ENCODE measurements at places on chromosomes 1 and 21.

- no peak for DNase-seq
Measured at GRCh38 chr1:1058921-1059493, 15.1 kb downstream of the RNF223 start.

- DNase-seq, result no peak
Measured at GRCh38 chr1:198088360-198089071, 68.3 kb upstream of the NEK7 start.

- no peak for DNase-seq
Measured at GRCh38 chr1:117096951-117097408, 24.6 kb downstream of the TRIM45 start.

DNA sequence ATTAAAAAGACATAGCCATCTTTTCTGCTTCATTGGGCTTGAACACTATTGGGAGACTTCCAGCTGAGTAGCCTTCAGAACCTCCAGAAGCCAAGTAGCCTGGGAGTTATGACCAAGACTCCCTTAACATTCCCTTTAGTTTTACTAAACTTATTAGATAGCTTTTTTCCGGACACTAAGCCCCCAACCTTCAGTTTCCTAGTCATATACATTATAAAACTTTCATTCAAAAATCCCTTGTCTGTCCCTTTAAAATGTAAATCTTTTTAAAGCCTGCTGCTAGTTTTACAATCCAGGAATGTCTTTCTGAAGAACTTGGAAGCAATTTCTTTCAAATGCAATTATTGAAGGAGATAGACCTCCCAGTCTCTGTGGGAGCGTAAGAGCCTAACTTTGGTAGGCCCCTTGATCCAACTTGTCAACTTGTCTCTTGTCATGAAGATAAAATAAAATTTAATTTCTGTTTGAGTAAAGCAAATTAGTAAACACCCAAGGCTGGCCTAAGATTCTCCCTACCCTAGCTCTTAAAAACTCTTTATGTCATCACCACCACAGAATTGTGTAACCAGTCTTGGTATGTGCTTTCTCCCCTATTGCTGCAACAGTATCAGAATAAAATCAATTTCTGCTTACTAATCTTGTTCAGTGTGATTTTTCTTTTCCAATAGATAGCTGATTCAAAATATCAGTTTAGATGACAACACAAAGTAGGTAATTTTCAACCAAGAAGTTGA, 796.2 kb downstream of the PLA2G4A start:
- DNase-seq, result no peak

DNA sequence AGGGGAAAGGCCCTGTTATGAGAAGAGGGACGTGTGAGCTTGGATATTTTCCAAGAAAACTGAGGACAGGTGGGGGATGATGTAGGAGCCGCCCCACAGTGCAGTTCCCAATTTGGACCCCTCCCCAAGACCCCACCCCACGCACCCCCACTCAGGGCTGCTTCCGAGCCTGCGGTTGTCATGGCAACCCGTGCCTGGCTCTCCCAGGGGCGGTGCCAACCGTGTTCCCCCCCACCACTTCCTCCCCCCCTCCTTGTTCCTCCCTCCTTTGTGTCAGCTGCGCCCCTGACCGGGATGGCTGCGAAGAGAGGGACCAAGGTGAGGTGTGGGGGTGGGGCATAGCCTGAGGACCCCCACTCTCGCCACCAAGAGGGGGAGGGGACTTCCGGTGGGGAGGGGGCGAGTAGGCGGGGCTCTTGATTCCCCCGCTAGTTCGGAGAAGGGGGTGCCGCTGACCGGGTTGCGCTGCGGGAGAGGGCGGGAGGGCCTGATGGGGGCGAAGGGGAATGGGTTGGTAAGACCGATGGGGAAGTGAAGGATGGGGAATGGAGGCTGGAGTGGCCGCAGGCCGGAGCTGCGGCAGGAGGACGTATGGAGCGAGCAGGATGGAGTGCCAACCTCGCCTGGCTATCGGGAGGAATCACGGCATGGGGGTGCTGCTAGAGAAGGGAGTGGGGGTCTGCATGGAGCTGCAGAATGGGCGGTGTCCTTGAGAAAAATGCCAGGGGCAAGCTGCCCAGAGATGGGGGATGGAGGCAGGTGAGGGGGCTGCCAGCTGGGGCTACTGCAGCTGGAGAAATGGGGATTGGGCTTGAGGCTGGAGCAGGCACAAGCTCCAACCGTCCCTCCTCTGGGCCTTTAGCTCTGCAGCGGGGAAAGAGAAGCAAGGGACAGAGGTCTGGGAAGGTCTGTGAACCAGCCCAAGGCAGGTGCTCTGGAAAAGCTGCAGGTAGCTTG, 953 bp downstream of the TRIM46 start:
- no peak for DNase-seq

DNA sequence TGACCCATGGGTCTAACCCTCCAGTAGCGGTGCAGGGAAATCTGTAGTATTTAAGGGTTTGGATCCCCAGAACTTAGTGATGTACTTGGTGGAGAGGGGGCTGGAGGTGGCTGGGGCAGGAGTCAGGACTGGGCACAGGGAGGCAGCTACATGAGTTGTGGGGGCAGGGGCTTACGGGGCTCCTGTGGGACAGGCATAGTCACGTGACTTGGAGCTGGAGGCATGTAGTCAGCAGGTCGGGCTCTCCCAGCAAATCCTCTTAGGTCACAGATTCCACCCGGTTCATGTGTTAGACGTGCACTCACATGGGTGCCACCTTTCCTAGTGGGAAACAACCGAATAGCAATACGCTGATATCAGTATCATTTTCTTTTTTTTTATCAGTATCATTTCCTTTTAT, 112.1 kb downstream of the PCP4 start:
- no peak for DNase-seq

GRCh38 chr1:164308101-164308500, 250.9 kb upstream of the PBX1 start:
- no peak for DNase-seq

DNA sequence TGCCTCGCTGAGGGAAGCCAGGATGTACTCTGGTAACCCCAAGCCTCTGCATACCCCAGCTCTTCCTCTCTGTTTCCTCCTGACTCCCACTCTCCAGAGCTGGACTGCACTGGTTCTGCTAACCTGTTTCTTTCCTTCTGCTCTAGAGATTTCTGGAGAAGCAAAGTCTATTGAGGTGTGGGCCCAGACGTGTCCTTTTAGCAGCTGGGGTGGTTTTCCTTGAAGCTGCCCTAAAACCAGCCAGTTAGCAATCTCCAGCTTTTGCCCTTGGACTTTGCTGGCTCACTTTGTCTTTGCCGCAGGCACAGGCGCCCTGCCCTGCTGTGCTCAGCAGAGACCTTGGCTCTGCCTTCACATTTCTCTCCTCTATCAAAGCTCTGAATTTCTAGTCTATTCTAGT, 171.8 kb upstream of the IVNS1ABP start:
- no peak for DNase-seq

DNA sequence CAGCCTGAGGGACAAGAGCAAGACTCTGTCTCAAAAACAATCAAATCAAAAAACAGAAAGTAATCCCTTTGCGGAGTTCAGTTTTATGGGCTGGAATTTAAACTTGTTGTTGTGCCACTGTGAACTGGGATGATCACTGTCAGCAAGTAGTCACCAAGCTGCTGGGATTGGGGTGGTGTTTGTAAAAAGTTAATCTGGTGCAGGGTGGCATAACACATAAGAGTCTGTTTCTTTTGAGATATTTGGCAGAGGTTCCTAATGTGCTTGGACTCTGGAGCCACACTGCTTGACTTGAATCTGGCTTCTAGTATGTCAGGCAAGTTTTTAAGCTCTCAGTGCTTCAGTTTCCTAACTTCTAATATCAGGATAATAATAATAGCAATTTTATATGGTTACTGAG, 6.6 kb downstream of the CLIC4 start:
- no peak for DNase-seq

GRCh38 chr1:215878843-215879242, 311.7 kb downstream of the KCTD3 start:
- DNase-seq, result no peak

GRCh38 chr21:44986471-44987291, 46.9 kb downstream of the SLX9 start:
- DNase-seq, result no peak

DNA sequence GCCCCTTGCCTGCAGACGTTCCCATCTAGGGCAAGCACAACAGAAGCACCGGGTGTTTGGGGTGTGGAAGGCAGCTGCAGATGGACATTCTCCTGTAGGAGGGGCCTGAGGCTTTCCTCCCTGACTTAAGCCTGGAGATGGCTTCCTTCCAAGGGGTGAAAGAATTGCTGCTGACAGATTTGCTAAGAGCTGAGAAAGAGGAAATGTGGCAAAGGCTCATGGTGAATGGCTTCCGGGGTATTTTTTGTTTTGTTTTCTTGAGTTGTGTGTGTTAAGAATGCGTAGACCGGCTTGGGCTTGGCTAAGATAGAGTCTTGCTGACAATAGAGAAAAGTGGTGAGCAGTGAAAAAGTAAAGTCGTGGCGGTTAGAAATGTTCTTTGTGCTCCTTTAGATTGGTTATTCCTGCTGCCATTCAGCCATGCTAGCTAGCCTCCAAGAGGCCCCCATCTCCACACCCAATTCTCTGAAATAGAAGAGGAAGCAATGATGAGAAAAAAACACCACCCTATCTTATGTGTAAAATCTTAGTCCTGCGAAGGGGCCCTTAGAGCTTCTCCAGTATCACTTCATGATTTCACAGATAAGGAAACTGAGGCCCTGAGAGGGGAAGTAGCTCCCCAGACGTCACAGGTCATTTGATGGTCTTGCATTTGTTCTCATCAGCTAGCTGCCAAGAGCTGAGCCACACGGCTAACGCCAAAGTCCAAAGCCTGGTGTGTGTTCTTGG, 36.9 kb downstream of the EIF2D start:
- peak; percentile 51 for DNase-seq

- no peak for DNase-seq
Measured at GRCh38 chr1:21293537-21294265, 3.4 kb upstream of the ECE1 start.

DNA sequence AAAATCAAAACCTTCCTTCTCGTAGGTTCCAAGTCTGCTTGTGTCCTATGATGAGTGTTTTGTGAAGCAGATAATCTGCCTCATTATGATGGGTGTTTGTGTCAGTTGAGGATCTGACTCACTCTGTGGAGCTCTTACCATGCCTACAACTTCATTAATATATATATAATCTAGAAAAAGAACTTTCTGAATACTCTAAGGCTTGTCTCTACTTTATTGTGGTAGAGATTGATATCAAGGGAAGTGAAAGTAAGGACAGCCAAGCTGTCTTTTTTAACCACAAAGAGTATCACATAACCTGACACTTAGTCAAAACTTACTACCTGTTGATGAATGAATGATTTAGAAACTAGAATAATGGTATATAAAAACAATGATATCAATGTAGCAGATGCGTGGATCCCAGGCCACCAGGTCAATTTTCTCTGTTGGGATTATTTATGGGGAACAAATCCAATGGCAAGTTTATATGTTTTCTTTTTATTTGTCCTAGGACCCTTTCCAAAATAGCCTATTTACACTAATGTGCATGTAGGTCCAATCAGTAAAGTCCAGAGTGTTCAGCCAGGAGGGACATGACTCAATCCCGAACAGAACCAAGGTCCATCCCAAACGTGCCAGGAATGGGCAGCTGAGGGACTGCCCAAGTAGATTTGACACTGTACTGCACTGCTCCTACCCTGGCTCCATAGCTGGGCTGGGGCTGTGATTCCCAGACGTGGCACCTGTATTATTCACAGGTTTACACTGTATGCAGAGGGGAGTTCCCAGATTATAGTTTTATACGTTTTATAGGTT, 182.3 kb upstream of the GREM2 start:
- no peak for DNase-seq

GRCh38 chr1:219419860-219420259, 193.0 kb downstream of the ZC3H11B start:
- DNase-seq, result no peak

DNA sequence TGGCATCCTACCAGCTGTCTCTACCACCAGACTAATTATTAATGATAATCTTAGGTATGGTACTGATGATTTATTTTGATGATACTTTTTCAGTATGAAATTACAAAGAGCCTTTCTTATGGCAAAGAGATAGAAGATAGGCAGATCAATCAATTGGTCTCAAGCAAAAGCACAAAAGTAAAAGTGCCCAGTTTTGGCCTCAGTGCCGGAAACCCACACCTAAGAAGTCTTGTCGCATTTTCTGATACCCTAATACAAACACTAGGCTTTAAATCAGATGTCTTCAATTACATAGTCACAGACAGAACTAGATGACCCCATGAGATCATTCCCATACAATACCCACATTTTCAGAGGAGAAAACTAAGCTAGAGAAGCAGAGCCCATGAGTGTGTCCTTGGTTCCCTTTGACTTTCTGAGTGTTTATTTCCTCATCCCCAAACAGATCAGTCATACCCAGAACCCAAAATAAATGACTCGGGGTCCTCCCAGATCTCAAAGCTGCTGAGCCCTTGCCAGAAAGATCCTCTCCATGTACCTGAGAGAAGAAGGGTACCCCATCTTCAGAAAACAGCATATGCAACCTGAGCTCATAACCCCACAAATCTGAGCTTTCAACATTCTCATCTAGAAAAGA, 7.7 kb downstream of the ITPKB start:
- DNase-seq, result no peak

DNA sequence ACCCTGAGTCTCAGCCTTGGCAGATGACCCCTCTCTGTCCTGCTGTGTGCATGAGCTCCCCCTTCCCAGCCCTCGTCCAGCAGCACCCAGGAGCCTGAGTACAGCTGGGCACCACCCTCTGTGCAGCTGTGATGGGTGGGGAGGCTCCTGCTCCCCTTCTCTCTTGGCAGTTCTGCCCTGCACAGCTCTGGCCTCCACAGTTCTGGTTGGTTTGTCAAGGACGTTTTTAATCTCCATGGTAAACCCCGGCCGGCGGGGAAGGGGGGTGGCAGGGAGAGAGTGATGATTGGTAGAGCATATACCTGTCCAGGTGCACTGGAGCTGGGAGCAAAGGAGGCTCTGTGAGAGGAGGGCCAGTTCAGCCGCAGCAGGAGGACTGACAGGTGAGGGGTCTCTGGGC, at the start of gene CLCNKA:
Gene CLCNKA (plus strand): TSS at position 356 of the 400 bp plus-strand sequence. CDS start 584 bp downstream, outside the sequence.
- no peak for DNase-seq

DNA sequence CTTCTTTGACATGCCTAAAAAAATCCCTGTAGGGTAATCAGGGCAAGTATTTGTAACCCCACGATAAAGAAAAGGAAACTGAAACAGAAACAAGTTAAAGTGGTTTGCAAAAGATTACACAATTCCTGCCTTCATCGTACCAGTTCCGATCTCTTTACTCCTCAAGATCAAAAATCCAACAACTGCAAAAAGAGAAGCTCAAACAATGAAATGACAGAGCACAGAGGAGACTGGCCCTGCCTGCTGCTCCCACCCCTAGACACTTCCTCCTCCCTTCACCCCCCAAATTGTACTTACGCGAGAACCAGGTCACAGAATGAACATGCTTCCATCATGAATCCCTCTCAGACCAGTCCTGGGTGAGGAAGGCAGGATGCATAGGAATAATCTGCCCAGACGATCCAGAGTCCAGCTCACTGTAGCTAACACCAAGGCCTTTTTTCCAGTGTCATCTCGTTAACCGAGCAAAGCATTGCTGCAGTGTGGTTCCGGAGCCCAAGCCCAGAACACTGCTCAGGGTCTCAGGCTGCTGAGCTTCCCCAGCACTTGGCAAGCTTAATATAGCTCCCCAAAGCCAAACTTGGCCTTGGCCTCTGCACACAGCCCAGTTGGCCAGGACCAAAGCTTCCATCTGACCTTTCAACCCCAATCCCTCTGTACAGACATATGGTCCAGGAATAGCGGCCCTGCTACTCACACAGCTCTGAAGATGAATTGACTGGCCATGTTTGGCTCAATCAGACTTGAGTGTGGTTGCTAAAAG, 20.3 kb downstream of the RXRG start:
- DNase-seq, result no peak

All from AG09309 (cell line).